ENCODE measurements at places on chromosomes 6 and 20.

DNA sequence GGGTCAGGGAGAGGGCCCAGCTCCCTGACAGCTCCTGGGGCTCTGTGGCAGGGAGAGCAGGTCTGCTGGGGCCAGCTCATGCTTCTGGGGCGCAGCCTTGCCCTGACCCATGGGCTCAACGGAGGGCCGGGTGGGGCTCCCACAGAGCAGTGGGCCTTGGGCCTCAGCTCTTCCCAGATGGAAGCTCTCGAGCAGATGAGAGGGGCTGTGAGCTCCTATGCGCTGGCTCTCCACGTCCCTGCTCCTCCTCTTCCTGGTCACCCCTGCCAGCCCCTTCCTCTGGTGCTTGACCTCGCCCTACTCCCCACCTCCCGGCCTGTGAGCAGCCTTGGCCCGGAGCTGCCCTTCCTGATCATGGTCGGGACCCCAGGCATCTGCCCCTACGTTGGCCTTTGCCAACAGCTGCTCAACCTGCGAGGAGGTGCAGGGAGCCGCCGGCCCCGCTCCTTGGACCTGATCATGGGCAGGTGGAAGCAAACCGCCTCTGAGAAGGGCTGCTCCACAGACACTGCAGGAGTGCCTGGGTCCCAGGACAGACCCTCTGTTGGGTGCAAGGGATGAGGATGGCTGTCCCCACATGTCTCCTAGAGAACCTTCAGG is 26.8 kb upstream of the GATA5 start:
- DNase-seq = no peak

DNA sequence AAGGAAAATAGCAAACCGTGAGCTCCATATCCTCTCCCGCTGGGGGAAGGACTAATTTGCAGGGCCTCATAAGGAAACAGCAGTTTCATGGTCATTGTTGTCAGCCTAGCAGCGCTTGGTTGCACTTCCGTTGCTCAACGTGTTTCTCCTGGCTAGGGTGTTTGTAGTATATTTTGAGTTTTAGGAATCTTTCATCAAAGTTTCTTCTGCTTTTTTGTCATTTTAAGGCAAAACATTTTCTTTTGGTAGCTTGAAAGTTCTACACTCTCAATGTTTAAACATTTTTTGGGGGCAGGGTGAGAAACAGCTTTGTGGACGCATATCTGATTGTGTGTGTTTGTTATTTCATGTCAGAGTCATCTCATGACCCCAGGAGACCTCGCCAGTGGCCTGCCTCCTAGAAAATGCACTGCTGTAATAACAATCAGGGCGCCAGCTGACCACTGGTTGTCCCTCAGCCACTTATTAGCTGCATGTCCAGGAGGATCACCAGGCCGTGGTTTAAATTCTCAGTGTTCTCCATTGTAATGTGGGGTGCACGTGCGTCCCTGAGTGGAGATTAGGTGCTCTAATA is 20.6 kb downstream of the JARID2 start:
- no peak for DNase-seq

- no peak for DNase-seq
Measured at GRCh38 chr6:42022755-42023384, 27.5 kb upstream of the TAF8 start.

DNA sequence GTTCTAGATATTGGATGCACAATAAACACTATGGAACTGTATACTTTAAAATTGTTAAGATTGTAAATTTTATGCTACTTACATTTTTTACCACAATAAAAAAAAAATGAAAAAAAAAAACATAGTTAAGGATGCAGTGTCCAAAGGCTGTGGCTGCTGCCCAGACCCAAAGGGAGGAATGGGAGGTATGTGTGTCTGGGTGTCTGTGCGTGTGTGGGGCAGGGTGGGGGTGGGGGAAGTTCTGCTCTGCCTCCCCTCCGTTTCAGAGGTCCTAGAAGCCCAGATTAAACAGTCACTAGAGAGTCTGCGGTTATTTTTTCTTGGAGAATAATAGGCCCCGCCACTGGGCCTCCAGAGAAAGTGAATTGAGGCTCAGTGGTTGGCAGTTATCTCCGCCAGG is 136.4 kb upstream of the ARMC2 start:
- DNase-seq = no peak

- no peak for DNase-seq
Measured at GRCh38 chr20:58433759-58434158, 44.7 kb downstream of the VAPB start.

DNA sequence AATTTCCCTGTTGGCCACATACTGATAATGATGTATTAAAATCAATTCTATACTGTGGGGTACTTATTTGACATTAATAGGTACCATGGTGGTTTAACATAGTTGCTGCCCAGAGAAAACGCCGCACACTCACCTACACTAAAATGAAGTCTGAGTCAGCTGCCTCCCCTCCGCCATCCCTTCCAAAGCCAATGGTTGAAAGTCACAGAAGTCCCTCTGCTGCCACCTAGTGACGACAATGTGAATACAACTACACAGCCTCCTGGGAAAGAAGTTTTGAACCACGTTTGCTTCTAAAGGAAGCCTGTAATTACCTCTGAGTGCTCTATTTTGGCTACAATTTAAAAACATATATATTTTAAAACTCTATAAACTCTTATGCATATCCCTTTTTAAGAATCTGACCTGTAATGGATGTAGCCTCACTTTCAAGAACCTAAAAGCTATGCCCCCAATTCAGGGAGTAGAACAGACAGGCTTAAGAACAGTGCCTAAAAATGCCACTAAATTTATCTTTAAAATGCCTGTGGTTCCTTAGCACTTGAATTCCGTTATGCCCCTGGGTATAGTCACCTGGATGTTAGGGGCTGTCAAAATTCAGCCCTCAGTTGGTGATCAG is 20.6 kb upstream of the ECI2 start:
- peak; percentile 92 for DNase-seq

- DNase-seq = no peak
Measured at GRCh38 chr20:58712806-58713731, 20.5 kb downstream of the NPEPL1 start.

- DNase-seq = no peak
Measured at GRCh38 chr6:84415517-84415916, 188.1 kb upstream of the CEP162 start.

DNA sequence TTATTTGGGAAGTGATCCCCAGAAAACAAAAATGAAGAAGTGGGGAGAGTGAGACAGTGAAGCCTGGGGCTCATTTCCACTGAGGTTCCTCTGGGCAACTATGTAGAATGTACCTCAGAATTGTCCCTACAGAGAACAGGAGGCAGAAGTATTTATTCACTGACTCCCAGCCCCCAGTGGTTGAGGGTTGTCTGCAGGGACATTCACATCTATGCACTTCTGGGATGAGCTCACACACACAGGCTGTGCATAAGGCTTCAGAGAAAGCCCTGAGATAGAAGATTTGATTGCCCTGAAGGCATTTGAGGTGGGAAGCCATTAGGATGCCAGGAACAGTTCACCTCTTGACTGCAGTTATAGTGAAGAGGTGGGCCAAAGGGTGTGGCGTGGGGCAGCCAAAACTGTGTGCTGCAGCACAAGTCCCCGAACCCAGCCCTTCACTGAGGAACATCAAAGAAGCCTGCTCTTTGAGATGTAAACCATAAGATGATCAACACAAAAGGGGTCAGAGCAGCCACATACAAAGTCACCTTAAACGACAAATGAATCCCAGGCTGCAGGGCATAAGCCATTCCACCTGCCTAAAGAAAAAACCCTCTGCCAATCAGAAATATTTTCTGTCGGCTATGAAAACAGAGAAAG is 853.8 kb upstream of the FLRT3 start:
- no peak for DNase-seq

- DNase-seq = no peak
Measured at GRCh38 chr20:48847498-48848205, 19.9 kb upstream of the PREX1 start.

GRCh38 chr6:11795403-11795802 is 16.8 kb upstream of the ADTRP start:
- no peak for DNase-seq

DNA sequence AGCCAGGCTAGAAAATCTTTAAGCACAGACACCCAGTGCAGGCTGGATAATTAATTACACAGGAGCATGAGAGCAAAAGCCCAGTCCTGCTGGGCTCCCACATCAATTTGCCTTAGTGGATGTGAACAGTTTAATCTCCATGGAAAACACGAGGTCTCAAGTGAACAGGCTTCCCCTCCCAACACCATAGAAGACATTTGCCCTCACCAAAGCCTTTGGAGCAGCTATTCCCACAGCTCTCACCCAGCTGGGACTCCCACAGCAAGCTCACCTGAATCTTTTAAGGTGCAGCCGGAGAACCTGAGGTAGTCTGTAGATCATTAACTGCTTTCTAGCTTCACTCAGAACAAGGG is 12.0 kb downstream of the TOMM6 start:
- DNase-seq = peak; percentile 11

DNA sequence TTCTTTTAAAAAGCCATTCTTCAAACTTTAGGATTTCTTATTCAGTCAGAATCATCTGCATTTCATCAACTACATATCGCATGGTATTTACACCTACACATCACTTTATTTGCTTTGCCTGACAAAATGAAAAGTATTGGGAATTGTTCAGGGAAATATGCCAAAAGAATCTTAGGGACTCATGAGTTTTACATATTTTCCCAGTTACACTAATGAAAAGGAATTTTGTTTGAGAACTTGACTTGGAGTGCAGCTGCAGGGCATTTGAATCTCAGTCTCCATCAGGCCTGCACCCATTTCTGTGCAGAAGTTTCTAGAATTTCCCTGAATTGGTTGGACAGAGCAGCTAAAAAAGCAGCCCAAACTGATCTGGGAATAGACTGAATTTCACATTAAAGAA is 65.3 kb downstream of the MTHFD1L start:
- no peak for DNase-seq

DNA sequence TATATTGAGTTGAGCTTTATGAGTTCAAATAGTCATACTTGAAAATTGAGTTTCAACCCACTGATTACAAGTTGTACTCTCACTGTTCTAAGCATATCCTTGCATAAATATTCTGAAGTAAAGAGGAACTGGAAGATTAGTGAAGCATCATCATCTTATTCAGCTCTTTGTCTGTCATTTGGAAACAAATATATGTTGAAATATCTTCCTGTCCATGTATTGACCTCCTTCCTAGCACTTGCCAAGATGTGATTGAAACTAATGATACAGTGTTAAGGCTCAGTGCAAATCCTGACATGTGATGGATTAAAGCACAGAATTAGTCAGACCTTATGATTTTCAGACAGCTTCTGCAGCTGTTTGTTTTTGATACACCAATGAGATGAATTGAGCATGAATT is 434.3 kb downstream of the TBC1D32 start:
- DNase-seq = no peak

DNA sequence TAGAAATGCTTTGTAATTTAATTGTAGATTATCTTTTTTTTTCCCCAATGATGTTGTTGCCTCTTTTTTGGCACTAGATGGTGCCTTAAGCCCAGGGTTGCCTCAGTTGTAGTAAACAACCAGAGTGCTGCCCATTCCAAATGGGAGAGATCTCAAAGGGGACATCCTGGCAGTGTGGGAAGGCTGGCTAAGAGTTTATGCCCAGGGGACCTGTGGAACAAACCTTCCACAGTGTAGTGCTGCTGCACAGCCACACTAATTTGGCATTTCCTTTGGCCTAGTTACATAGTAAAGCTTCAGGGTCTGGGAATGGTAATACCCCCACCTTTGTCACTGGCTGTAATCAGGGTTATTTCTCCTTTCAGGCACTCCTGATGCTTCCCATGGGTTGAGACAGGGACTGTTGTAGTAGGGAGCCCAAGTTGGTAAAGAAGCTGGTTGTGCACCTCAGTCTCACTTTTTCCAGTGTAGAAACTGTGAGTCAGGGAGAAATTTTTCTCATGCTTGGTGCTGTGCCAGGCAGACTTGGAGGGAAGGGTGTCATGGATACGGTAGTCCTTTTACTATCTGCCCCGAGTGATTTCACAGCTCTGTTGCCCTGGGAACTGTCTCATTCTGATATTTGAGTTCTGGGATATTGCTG is 177.8 kb upstream of the ECI2 start:
- peak; percentile 62 for DNase-seq

- DNase-seq = no peak
Measured at GRCh38 chr6:4670290-4670689, 105.9 kb upstream of the CDYL start.

DNA sequence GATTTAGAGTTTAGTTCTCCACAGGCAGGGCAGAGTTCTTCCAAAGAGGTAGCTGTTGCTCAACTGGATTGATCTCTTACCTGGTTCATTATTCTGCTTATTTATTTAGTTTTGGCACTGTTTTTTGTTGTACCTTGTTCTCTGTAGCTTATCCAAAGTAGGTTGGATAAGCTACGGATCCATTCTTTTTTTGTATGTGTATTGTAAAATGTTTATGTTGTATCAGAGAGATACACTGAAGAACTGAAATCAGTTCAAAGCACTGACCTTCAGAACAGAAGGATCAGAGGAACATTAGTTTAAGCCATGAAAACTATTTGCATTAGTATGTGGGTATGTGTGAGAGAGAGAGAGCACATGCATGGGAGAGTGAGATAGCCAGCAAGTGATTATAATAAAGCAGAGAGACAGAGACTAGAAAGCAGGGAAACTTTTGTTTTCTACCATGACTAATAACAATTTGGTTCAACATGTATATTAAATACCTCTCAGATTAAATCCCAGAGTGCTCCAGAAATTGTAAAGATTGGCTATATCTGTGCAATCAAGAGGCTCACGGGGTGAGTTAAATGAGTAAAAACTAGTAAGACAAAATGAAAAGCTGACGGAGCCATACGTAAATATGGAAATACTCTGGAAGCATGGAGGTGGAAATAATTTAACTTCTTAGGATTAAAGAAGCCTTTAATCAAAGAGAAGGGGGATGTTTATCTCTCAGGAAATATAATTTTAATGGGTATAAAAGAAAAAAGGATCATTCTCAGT is 40.2 kb downstream of the ITCH start:
- no peak for DNase-seq

DNA sequence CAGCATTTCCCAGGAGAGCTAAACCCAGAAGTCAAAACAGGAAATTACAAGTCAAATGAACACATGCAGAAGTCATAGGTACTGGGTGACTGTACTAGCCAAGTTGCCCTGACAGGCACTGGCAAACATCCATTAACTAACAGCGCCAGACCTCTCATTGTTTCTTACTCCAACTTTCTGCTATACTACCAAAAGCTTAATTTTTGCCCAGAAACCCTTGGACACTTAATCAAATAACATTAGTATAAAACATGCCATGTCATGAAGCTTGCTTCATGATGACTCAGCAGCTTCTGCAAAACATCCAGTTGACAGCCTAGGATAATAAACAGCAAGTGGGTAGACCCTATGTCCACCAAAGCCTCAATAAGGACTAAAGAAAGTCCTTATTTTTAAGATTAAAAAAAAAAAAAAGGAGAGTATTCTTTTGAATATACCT is 3.5 kb downstream of the NUP153 start:
- DNase-seq = peak; percentile 25
